ENCODE measurements at places on chromosomes 12 and 14.

DNA sequence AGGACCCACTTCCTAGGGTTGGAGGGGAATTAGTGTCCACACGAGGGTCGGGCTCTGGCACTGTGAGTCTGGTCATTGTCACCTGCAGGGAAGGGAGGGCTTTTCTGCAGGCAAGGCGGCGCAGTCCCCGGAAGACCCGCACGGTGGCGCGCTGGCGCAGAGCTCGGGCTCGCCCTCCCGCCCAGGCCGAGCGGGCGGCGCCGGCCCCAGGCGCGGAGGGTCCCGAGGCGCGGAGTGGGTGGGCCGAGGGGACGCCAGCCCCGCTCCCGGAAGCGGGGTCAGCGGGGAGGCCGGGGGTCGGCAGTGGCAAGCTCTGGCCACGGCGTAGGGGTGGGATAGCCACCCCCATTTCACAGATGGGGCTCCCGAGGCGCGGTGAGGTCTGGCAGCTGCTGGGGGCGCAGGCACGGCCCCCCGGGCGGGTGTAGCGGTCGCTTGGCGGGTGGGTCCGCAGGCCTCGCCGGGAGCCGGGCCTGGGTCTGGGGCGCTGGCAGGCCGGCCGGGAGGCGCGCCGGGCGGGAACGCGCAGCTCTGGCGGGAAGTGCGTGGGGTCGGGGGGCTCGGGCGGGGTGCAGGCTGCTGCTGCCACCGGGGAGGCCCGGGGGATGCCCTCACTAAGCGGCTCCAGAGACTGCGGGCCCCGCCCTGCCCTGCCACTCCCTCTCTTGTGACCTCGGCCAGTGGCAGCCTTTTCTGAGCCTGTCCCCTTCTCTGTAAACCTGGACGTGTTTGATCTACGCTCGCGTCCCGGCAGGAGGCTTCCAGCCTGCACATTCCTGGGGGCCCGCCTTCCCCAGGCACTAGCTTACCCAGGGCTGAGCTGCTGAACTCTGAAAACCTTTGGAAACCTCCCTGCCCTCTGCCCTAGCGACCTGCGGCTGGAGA is 46.1 kb downstream of the CYP46A1 start:
- H3K27ac ChIP-seq: no peak overlapping the region
- H3K27me3 ChIP-seq: no peaks in the 10 kb centered on the region
- no peaks in the 10 kb centered on the region for H3K4me1 ChIP-seq

GRCh38 chr14:23568600-23569331 is 1.2 kb upstream of the AP1G2 start:
- peaks cover 45% of the 10 kb centered on the region for H3K36me3 ChIP-seq
- no peak overlapping the region for H3K27ac ChIP-seq
- no peaks in the 10 kb centered on the region for H3K27me3 ChIP-seq
- DNase-seq: peak; percentile 66

GRCh38 chr12:48973941-48974673 is 2.6 kb upstream of the WNT10B start:
- peak; percentile 83 for DNase-seq
- H3K27ac ChIP-seq: no peak overlapping the region
- H3K4me3 ChIP-seq: peak overlapping the region; percentile 55

DNA sequence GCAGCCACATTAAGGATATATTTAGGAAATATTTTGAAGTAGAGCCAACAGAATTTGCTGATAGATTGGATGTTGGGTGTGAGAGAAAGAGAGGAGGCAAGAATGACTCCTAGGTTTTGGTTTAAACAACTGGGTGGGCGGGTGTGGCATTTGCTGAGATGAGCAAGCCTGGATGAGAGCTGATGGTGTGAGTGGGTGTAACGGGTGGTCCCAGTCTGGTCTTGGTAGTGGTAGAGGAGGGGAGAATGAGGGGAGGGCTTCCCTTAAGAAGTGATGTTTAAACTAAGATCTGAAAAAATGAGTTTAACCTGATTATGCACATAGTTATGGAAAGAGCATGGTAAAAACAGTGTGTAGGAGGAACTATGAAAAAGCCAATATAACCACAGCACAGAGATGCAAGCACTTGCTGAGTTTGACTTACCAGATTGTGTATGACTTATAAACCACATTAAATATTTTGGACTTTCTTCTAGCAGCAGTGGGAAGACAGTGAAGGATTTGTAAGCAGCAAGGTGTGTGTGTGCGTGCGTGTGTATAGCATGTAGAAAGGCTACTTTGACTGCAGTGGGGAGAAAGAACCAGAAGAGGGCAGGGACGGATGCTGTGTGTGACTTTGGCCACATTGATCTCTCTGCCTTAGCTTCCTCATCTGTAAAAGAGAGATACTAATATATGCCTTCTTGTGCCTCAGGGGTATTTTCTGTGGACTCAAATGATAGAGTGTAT is 139.7 kb downstream of the PRIMA1 start:
- H3K27ac ChIP-seq: no peak overlapping the region
- H3K4me1 ChIP-seq: no peaks in the 10 kb centered on the region
- peak; percentile 48 for DNase-seq
- no peaks in the 10 kb centered on the region for H3K27me3 ChIP-seq
- no peak overlapping the region for H3K4me3 ChIP-seq

DNA sequence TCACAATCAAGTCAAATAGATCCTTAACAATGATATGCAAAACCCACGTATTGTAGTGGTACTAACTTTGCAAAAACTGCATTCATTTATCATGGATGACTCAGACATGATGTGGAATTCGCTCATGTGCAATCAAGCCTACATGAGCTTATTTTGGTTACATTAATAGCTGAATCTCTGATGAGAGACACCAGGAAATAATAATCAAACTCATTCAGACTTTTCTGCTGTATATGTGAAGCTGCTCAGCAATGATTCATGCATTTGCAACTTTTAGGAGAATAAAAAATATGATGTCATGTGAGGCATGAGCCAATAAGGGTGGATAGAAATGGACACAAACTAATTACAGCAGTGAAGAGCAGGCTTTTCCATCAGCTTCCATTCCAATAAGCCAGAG is 1075.8 kb upstream of the TMEM132C start:
- no peak for DNase-seq
- H3K4me3 ChIP-seq: no peak overlapping the region
- no peak overlapping the region for H3K27ac ChIP-seq
- H3K36me3 ChIP-seq: no peaks in the 10 kb centered on the region
- H3K27me3 ChIP-seq: no peaks in the 10 kb centered on the region

DNA sequence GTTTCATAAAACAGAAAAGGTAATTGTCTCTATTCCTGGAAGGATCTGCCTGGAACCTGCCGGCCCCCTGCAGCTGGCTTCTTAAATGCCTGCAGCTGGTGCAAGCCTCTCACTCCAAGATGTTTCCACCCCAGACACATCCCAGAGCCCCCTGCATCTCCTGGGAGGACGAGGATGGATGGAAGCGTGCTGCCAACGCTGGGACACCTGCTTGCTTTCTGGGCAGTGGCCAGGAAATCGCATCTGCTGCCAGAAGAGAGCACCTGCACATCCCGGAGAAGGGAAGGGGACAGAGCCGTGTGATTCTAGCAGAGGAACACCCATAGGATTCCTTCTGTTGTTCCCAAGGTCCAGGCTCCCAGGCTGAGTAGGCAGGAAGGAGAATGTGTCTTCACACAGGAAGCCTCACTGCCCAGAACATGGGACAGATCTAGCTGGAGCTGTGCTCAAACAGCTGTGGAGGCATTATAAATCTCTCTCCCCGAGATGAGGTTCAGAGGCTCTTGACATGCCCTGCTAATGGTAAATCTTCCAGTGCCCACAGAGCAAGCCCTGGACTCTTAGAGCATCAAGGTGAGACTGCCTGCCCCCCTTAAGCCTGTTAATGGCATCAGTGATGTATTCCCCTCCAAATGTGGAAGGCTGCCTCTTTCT is 138.8 kb upstream of the MAP1LC3B2 start:
- no peaks in the 10 kb centered on the region for H3K4me1 ChIP-seq
- no peak overlapping the region for H3K27ac ChIP-seq
- no peaks in the 10 kb centered on the region for H3K27me3 ChIP-seq
- DNase-seq: no peak
- H3K36me3 ChIP-seq: peaks cover 6% of the 10 kb centered on the region

- H3K27me3 ChIP-seq: no peaks in the 10 kb centered on the region
- H3K27ac ChIP-seq: no peak overlapping the region
- no peak overlapping the region for H3K4me3 ChIP-seq
Measured at GRCh38 chr12:125586441-125586840, 521.2 kb downstream of the AACS start.

DNA sequence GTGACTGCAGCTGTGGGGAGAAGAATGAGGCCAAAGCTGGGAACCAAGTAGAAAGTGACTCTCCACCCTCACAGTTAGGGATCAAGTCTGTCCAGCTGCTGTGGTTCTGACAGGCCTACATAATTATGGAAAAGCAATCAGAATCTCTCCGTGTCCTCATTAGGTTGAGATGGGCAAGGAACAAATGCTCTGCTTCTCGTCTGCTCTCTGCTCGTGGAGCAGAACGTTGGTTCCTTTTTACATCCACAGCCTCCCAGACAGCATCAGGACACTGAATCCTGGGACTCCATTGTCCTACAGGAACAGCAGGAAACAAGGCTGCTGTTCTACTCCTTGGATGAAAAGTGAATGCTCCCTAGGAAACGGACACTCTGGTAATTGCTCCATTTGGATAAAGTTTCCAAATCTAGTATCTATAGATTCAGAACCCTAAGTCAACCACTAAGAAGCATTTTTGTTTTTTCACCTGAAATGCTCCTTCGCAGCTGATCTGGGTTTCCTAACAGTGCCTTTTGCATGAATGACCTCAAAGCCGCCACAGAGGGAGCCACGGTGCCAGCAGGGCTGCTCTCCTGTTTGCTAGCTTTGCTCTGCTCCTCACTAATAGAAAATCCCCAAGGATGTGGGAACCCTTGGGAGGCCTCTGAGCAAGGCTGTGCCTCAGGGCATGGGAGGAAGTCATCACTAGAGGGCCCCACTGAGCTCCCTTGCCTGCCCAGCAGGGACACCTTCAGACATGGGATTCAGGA is 102.0 kb downstream of the EGLN3 start:
- DNase-seq: peak; percentile 94
- no peak overlapping the region for H3K4me3 ChIP-seq
- H3K27ac ChIP-seq: no peak overlapping the region
- H3K4me1 ChIP-seq: peaks cover 2% of the 10 kb centered on the region
- H3K27me3 ChIP-seq: no peaks in the 10 kb centered on the region

Measured in H9 (cell line).